ENCODE measurements at places on chromosomes 3 and 15. TPM values are rescaled to one million over a fixed set of nuclear protein-coding genes. Genes with fewer than 3 reads are reported as not detected.

DNA sequence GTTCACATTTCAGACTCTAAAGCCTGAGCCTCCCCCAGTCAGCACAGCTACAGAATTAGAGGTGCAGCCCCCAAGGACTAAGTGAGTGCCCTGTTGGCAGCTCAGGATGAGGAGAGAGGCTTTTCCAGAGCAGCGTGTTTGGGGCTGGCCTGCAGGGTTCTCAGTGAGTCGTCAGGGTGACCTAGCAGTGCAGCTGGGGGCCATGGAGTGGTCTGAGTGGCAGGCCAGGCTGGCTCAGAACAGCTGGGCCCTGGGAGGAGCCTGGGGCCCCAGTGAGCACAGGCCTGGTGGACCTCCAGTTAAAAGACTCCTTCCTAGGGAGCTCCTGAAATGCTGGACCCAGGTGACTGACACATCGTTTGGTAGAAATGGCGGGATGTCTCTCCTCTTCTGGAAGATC is 108.3 kb downstream of the SLC49A4 start:
- no peak for DNase-seq

DNA sequence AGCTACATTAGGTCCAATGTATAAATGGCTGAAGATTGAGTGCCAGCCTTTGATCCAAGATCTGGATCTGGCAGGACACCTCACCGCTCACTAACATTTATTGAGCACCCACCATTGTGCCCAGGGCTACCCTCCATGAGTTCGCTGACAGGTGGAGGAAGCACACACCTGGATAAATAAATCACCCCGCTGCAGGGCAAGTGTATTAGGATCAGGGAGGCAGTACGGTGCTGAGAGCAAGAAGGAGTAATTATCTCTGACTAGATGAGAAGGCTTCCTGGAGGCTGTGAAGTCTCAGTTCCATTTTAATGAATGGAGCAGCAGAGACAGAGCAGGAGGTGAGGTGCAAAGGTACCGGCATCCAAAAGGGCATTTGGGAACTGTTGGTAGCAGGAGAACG is 104.1 kb downstream of the LIPC start:
- peak; percentile 41 for DNase-seq

DNA sequence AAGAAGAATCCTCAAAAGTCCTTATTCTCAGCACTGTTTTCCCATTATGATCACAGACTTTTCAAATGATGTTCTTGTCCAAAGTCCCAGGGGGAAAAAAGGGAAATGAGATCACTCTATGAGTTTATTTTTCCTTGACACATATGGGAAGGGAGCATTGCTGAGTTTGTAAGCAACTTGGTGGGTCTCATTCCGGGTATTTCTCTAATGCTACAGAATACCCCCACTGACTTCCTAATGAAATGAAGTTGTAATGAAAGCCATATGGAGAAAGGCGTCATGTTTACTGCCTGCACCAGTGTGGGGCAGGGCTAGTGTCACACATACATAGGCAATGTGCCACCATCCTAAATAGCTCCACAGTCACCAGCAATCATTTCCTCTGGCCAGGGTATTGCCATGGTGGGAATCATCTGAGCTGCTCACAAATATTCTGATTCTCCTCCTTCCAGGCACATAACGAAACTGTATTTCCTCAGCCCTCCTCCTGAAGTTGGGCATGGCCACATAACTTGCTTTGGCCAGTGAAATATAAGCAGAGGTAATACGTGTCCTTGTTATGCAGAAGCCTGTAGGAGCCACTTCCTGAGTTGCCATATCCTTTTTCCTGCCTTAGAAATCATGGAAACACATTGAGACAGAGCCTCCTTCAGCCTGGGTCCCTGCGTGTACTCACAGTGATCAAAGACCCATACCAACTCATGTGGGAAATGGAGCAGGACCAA is 41.0 kb upstream of the C15orf61 start:
- DNase-seq = no peak

- DNase-seq = no peak
These were observed 19.2 kb downstream of the AKAP13 start for GRCh38 chr15:85399627-85400026.

The KIF15 gene
- total RNA-seq = 1.1 TPM

- no peak for DNase-seq
These were observed 127.0 kb upstream of the ICE2 start for GRCh38 chr15:60605879-60606307.

The SYNPR gene
- total RNA-seq = 0.16 TPM

The FYCO1 gene
- total RNA-seq = 76.7 TPM

The THRB gene
- 37.7 TPM for total RNA-seq

DNA sequence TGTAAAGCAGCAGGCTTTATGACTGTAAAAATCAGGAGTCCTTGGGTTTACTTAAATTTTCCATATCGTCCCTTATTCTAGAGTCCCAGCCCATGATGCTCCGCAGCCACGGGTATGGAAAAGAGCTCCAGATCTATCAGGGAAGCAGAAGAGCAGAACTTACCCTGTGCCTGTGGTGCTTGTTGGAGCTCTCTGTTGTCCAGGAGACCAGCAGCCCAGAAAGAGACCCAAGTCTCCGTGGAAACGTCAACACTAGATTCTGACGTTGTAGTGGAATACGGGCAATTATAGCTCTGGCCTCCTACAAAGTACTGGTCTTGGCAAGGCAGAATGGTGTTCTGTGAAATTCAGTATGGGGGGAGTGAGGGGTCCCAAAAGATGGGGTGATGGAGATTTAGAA is 2.0 kb downstream of the GMNC start:
- no peak for DNase-seq

The CYP1A2 gene
- not detected for total RNA-seq

DNA sequence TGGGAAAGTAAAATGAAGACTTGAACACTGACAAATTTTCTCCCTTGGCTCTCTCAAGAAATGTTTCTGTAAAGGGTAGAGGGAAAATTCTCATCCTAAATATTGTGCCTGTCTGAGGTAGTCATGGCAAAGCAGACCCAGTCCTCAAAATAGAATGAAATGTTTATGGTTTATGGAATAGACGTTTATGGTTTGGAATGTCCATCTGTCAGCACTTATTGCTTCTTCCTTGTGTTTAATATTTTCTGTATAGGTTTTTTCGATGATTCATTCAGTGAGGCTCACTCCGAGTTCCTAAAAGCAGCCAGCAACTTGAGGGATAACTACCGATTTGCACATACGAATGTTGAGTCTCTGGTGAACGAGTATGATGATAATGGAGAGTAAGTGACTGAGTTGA is 13.9 kb downstream of the ELL3 start:
- DNase-seq = no peak

GRCh38 chr3:101996832-101997231 is 147.5 kb downstream of the NFKBIZ start:
- no peak for DNase-seq

- no peak for DNase-seq
These were observed 221.4 kb downstream of the SOX2 start for GRCh38 chr3:181933052-181933618.

DNA sequence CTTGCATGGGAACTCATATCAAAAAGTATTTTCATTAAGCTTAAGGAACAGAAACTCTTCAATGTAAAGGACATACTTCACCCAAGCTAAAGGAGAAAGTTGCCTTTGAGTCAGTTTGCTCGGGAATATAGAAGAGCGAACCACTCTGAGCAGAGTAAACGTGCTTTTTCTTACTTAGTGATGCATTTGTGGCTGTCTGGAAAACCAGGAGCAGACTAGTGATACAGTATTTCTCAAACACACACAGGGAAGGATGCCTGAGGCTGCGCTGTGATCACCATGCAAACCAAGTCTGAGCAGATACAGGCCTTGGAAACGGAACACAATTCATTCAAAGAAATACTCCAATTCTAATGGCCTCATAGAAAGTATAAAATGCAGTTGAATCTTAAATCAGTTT is 121.0 kb upstream of the CDIN1 start:
- DNase-seq = no peak

DNA sequence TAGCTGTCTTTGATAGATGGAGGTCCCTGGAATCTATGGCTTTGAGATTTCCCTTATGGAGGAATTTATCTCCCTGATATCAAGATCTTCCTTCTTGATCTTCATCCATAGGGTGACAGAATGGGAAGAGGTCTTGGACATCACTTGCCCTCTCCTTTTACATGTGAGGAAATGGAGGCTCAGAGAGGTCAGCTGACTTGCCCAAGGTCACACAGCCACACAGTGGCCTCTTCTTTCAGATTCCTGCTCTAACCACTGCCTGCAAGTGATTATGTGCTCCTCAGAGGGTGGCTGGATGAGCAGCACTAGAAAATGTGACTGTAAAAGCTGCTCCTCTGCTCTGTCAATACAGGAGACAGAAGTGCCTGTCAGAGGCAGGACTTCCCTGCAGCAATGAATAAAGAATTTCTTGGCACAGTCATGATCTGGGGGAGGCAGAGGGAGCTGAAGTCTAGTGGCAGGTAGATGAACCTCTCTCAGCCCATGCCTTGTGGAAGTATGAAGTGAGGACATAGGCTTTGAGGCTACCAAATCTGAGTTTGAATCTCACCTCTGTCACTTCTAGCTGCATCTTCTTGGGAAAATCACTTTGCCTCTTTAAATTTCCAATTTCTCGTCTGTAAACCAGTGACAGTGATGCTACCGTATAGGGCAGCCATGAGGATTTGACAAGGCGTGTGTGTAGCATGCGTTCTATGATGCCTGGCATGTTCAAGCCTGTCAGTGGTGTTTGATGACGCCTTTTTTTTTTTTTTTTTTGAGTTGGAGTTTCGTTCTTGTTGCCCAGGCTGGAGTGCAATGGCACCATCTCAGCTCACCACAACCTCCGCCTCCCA is 12.0 kb downstream of the SSUH2 start:
- no peak for DNase-seq

DNA sequence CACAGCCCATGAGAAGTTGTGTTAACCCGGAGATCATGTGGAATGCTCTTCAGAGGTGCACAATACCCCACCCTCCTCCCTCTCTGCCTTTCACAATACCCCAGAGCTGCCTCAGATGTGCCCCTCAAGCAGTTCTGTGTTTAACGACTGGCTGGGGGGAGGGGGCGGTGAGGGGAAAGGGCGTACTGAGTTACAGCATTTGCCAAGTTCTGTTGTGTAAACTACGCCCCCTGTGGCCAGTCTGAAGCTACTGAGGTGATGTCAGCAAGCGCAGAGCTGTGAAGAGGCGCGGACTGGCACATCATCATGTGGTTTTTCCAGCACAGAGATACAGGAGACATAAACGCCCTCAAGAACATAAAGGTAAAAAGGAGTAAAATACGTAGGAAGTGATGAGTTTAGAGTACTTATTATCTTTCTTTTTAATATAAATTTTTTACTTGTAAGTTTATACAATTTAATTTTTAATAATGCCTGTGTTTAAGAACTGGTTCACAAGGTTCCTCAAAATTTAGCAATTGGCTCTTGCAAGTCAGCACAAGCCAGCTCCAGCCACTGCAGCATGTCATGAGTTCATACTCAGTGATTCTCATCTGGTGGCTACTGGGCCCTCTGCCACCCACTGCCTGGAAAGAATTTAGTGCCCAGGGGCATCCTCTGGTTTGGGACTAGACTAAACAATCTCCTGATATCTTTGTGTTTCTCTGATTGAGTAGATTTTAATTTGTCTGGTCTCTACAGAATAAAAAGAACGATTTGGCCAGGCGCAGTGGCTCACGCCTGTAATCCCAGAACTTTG is 1.7 kb downstream of the EPB42 start:
- DNase-seq = no peak

- no peak for DNase-seq
These were observed 151.4 kb downstream of the MEIS2 start for GRCh38 chr15:36948982-36949381.

DNA sequence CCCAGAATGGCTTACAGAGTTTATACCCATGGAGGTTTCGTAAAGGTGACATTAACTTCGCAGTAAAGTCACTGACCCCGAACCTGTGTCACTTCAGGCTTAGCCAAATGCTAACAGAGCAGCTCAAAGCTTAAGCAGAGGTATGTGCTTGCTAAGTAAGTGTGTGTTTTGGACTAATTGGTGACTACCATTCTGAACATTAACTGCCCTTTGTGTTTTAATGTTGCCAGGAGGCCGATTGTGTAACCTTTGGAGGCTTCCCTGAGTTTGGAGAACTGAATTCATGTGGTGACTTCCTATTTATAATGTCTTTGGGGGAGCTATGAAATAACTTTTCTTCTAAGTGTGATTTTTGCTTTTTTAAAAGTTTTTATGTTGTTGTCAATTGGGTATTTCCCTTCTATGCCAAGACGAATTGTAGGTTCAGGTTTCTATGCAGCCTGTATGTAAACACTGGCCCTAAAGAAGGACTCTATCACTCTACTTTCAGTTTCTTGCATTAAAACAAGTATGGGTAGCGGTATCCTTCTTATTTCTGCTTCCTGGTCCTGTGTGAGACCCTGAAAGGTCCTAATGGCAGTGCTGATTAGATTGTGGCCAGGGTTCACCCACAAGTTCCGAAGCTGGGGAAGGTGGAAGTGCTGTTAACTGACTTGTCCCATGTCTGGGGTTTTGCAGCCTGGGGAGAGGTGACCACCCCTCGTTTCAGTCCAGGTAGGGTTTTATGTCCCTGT is 86.3 kb downstream of the IGF1R start:
- no peak for DNase-seq

The ECE2 gene
- 2.9 TPM for total RNA-seq

DNA sequence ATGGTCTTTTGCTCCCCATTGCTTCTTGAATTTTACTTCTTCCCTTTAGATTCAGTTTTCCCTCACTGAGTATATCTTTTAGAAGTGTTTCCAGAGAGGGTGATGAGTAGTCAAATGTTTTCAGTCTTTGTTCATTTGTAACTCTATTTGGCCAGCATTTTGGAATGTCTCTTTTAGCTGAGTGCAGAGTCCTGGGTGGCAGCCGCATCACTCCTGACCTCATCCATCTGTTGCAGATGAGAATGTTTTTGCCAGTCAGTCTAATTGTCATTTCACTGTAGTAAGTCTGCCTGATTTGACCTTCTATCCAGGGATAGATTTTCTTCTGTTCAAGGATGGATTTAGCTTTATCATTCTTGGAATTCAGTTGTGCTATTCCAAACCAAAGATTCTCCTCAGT is 7.3 kb downstream of the SRPRB start:
- no peak for DNase-seq

DNA sequence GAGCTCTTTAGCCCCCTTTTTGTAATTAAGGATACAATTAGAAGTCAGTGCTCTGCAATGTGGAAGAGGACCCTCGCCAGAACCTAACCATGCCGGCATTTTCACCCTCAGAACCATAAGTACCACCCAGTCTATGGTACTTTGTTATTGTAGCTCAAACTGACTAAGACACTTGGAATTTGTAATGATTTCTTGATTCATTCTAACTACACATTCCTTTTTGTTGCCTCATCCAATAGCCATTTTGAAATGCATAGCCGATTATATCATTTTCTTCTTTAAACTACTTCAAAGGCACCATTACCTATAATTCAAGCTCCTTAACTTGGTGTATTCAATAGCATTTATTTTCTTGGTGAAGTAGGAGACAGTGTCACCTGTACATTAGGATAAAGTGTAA is 61.4 kb downstream of the GLB1 start:
- no peak for DNase-seq
